ENCODE measurements at places on chromosomes 5 and 9. TPM values are rescaled to one million over a fixed set of nuclear protein-coding genes. Genes with fewer than 3 reads are reported as not detected.

Gene ITGA2
- not detected for total RNA-seq

Gene KCNT1
- total RNA-seq: 0.76 TPM

Gene ZFP2
- total RNA-seq: 2.2 TPM

Gene AMBP
- 0.29 TPM for total RNA-seq

Gene SPATA6L
- 0.59 TPM for total RNA-seq

Measured in glutamatergic neuron (in vitro differentiated cells).